Stimulated activated effector memory CD8-positive, alpha-beta T cell treated with anti-CD3 and anti-CD28 coated beads, Interleukin-12 subunit alpha, Interleukin-12 subunit beta, amount 100 ng/mL, for 72 hours (primary cell): ENCODE measurements at places on chromosomes 11 and 22.

DNA sequence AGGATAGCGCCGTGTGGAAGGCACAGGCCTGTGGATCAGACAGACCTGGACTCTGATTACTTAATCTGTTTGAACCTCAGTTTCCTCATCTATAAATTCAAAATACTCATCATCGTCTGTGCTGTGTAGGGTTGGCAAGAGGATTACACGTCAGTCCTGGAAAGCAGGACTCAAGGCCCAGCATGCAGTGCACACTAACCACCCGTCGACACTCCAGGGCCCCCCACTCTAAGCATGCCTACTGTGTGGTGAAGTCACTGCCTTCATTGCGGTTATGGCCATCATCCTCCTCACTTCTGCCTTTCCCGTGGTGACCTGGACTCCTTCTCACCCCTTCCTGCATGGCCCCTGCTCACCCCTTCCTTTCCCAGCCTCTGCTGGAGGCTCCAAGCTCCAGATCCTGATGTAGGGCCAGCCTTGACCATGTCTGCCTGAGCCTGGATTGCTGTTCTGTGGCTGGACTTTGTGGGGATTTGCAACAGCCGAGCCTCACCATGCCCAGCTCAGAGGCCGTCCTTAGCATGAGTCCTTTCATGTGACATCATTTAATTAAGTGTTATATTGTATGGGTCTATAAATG, 1158.0 kb downstream of the TBC1D22A start:
- DNase-seq: no peak

DNA sequence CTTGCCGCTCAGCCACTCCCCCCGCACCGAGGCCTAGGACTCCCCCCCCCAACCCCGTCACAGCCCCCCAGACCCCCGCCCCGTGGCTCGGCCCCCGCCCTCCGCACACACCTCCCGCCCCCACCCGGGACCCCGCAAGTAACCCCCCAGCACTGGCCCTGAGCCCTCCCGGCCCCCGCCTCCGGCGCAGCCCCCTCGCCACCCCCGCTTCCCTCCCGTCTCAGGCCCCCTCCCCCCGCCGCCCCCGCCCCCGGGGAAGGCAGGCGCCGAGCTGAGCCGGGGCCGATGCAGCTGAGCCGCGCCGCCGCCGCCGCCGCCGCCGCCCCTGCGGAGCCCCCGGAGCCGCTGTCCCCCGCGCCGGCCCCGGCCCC, 1.5 kb downstream of the SHANK3 start:
- DNase-seq: no peak

DNA sequence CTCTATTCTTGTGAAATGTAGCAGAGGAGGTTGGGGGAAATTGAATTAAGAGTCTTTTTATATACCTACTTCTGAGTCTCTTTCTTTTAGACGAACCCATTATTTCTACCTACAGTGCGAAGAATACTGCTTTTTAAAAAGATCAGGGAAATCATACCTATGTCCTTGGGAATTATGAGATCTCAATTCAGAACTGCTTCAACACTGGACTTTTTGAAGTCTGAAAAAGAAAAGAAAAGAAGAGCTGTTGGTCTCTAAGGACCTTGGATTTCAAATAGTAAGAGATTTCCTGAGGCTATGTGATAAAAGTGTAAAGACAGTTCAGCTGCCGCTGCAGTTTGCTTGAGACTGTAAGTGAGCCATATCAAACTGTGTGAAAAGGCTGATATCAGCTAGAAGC, 3.7 kb upstream of the OR5B21 start:
- no peak for DNase-seq

DNA sequence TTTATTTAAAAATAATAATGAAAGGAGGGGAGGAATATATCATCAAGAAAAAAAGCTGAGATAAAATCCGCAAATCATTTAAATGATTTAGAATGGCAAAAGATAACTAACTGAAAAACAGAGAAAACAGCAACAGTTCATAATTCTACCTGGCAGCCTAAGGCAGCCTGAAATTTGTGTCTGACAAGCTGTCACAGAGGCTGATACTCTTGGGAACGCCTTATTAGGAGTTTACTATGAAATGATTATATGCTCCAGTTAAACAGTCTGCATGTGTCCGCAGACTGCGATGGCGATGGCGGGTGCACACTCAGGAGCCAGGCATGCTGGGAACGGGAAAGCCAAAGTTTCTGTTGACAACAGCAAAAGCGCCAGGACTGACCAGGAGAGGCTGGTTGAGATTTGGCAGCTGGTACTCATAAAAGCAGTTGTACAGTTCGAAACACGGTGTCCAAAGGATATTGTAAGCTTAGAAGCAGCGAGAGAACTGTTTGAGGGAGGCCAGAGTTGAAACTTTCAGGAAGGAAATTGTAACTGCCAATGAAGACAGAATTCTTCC, 172.9 kb upstream of the MPPED2 start:
- no peak for DNase-seq

DNA sequence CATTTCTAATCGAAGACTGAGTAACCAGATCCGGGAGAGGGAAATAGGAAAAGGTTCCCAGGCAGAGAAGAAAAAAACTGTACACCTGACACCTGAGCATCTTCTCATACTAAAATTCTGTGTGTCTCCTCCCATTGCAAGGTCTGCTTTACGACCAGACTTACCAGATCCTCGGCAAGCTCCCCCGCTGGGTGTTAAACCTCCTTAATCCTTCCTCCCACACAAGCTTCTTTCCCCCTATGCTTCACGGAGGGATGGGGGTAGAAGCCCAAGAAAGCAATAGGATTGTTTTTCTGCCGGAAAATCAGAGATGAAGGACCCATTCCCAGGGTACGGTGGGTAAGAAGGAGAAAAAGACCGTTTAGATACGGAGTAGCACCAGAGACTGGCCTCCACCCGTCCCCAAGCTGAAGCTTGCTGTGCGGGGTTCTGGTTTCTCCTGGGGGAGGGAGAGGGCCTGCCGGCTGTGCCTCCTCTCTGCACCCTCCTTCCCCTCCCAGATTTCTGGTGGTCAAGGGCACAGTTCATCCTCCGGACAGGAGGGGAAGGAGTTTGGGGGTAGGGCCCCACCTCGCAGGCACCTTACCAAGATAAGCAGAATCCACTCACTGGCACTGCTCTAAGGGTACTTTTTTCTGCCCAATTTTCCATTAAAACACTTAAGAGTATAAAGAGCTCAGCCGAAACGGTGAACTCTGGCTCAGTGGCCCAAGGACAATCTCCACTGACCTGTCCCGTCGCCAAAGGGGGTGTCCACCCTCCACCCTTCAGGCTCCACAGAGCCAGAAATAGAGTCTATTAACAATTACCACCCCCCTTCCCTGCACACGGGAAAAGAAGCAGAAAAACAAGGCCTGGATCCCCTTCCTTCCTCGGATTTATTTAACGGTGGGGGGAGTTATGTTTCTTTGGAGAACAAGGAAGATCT, 1.2 kb downstream of the TOB2 start:
- DNase-seq: peak; percentile 72

- DNase-seq: no peak
Measured at GRCh38 chr11:9347100-9347499, 32.7 kb upstream of the TMEM41B start.

DNA sequence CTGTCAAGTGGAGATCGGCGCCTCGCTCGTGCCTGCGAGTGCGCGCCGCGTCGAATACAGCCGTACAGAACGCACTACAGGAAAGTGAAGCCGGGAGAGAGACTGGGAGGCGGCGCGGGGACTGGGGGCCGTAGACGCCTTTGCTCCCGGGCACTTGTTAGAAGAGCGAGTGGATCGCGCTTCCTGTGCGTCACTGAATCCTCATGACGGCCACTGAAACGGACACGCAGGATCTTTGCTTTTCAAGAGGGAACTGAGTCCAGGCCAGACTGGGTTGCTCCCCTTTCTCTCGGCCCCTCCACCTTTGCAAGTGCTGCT, 314 bp downstream of the RIC8A start:
- no peak for DNase-seq

DNA sequence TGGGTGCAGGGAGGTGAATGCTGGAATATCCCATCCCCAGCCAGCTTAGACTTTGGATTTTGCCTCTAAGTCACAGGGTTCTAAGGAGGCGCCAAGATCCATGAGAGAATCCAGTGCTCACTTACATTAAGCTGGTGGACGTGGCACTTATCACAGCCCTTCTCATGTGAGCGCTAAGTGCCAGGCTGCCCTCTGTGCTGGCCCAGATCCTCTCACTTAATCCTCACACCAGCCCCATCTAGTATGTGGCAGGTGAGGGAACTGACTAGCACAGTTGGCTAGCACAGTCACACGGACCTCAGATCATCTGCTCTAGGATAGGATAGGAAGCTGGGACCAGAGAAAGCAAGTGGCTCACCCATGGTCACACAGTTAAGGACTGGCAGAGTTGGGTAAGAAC, 3.6 kb downstream of the HMOX1 start:
- DNase-seq: no peak

DNA sequence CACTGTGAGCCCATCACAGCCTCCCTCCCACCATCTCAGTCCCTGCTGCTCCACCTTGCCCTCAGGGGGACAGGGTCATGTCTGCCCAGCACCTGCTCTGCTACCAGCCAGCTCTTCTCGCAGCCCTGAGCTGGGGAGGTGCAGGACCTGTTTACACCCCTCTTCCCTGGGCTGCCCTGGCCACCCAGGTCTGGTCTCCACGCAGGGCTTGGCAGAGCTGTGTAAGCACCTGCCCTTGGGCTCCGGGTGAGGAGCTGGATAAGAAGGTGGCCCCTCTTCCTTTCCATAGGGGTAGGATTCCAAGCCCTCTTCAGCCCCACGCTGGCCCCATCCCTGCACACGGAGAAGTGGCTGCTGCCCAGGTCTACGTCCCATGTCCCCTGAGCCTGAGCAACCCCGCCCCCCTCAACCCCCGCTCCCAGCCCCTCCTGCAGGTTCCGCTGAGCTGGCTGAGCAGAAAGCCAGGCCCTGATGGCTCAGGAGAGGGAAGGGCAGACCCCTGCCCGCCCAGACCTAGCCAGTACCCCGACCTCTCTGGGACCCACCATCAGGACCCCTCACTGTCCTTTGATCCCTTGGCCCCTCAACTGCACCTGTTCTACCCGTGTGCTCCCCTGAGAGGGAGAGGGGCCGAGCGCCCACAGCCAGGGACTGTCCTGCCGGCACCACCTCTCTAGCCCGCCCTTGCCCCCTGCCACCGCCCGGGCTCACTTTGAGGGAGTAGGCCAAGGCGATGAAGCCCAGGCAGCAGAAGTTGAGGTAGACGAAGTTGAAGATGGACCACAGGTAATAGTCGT, 3.2 kb downstream of the IFITM10 start:
- no peak for DNase-seq

GRCh38 chr22:40791241-40791640, 27.9 kb downstream of the SLC25A17 start:
- no peak for DNase-seq

- DNase-seq: no peak
Measured at GRCh38 chr11:1473786-1474185, 12.8 kb downstream of the MOB2 start.

GRCh38 chr11:64755681-64756361, 4.0 kb downstream of the PYGM start:
- no peak for DNase-seq

GRCh38 chr22:50019316-50019715, 6.8 kb upstream of the IL17REL start:
- no peak for DNase-seq

DNA sequence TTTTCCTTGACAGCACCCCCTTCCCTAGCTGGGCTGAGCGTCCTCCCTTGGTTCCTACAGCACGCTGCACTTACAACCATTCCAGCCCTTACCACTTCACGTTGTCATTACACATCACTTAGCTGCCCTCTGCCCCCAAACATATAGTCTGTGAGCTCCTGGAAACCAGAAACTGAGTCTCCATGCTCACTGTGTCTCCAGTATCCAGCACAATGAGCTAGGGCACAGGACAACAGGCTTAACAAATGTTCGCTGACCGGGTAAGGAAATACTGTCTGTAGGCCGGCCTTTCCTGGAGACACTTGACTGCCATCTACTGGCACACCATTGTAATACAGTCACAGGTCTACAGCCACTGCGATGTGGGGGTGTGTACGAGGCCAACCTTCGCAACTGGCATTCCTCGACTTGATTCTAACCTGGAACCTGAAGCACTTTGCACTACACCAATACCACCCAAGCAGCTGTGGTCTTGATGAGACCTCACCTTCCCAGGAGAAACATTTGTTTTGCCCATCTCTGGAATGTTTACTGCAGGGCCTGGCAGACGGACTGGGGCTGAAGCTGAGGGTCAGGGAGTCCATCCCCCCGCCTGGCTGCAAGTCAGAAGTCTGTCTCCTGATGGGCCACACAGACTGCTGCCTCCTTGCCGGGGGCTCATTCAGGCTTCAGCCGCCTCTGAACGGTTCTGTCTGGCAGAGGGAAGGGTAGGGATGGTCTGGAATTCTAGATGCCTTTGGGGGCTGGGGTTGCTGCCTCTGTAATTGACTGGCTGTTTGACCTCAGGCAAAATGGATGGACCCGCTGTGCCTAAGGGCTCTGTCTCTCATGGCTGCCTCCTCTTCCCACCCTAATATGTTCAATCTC, 72.0 kb downstream of the SYN3 start:
- DNase-seq: peak; percentile 66

DNA sequence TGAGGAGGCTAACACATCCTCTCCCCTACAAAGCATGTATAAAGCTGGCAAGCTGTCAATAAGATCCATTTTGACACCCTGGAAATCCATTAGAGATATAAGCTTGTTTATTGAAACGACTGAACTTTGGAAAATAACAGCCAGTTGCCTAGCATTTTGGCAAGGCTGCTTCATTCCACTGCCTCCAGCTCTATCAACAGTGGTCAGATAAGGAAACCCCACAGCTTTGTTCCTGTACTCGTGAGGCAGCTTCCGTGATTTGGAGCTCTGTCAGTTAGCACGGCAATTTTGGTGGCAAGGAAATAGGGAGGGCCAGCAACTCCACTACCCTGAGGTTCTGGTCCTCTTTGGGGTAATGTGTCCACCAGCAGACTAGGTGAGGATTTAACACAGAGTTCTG, 2.0 kb upstream of the OR51S1 start:
- no peak for DNase-seq

DNA sequence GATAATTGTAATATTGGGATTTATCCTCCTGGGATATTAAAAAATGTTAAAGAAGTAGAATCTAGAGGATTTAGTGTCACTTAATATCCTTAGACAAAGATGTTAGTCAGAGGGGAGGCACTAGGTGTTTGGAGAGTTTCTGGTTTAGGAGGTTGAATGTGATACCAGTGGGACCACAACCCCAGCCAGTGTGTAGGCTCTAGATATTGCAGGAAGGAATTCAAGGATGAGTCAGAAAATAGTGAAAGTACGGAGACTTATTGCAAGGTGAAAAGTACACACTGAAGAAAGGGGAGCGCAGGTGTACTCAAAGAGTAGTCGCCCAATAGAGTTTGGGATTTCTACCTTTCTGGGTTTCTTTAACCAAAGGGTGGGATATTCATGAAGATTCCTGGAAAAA, 5.7 kb upstream of the TMEM41B start:
- DNase-seq: no peak

DNA sequence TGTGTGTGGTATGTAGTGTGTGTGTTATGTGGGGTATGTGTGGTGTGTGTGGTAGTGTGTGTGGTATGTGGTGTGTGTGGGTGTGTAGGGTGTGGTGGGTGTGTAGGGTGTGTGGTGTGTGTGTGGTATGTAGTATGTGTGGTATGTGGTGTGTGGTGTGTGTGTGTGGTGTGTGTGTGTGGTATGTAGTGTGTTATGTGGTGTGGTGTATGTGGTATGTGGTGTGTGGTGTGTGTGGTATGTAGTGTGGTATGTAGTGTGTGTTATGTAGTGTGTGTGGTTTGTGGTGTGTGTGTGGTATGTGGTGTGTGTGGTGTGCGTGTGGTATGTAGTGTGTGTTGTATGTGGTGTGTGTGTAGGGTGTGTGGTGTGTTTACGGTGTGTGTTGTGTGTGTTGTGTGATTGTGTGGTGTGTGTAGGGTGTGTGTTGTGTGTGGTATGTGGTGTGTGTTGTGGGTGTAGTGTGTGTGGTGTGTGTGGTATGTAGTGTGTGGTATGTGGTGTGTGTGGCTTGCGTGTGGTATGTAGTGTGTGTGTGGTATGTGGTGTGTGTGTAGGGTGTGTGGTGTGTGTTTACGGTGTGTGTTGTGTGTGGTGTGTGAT, 4.2 kb upstream of the PPP6R2 start:
- DNase-seq: no peak
